NCI-H1105 (cell line): ENCODE measurements at places on chromosomes 3 and 15.

GRCh38 chr3:10542518-10542917 is 37.1 kb upstream of the ATP2B2 start:
- no peak for DNase-seq

DNA sequence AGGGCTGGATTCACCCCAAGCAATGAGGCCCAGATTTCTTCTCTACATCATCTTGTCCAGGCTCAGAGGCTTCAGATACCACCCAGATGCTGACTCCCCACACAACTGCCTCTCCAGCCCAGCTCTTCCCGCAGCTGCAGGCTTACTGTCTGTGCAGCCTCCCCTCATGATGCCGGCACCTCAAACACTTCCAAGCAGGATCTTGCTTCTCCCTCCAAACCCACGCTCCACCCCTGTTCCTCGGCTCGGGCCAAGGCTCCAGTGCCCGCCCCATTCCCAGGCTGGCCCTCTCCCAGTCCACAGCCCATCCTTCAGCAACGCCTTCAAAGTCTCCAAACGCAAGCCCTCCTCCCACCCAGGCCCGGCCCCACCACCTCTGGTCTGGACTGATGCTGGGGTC is 159.2 kb upstream of the LINGO1 start:
- DNase-seq, result no peak

- DNase-seq, result no peak
These were observed 98.6 kb upstream of the ABHD17C start for GRCh38 chr15:80596521-80596976.

DNA sequence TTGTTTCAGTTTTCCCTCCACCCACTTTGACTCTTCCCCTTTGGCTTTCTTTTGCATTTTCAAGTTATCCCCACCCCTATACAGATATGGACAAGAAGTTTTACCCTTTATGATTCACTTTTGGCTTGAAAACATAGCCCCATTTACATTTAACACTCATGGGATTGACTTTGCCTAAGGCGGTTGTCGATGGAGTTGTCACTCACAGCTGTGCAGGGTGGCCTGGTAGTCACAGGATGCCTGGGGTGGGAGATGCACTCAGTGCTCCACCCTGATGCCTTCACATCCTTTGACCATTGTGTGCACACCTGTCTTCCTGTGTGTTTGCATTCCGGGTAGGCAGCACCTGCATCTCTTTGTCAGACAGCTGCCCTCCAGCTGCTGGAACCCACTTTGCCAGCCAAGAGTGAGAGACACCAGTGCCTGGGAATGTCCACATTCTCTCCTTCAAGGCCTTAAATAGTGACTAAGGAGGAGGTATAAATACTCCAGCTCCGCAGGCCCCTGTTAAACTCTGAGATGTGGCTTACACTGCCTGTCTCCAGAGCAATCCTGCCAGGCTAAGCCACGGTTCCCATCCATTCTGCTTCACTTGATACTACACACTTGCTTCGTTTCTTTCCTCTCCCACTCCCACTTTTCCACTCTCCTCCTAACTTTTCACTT is 191.5 kb upstream of the SLC24A5 start:
- peak; percentile 11 for DNase-seq

DNA sequence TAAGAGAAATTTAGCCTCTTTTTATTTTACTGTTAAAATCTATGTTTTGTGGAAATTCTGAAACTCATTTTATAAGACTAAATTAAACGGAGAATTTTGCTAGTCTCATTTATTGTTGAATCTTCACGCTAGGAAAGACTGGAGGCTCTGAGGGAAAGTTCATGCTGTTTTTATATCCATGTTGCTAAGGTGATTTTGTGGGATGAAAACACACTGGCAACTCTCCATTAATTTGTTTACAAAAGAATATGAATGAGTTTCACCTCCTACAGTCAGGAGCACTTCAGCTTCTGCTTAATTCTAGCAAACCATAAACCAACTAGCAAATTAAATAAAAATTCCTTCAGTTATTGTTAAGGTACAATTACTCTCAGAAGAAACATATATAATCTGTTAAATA is 195.4 kb downstream of the RAP2B start:
- DNase-seq, result peak; percentile 72

- DNase-seq, result no peak
These were observed 18.3 kb upstream of the IL20RB start for GRCh38 chr3:136939489-136939888.

DNA sequence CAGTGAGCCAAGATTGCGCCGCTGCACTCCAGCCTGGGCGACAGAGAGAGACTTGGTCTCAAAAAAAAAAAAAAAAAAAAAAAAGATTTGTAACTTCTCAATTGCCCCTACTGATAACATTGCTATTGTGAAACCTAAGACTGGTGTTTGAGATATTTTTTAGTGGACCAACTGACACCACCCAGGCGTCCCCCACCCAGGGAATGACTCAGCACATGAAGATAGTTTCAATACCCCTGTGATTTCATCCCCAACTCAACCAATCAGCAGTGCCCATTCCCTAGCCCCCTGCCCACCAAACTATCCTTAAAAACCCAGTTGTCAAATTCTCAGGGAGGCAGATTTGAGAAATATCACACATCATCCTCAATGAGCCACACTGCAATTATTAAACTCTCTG is 76.9 kb downstream of the TTBK2 start:
- DNase-seq, result no peak

DNA sequence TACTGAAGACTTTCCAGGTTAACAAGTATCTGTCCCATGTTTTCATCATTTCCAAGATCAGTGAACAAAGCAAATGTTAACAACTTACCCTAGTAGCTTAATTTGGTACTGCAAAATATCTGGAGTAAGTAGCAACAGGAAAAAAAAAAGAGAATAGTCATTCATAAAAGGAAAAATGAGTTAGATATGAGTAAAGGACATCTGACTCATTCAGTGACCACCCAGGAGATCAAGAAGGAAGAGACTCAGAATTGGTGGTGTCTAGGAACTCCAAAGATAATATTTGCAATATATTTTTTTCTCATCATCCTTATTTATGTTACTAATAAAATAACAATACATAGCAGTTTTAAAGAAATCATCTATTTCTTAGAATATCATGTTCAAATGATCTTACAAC is 253.8 kb upstream of the COL8A1 start:
- no peak for DNase-seq

- DNase-seq, result no peak
These were observed 116.9 kb downstream of the BDH1 start for GRCh38 chr3:197438906-197439305.

DNA sequence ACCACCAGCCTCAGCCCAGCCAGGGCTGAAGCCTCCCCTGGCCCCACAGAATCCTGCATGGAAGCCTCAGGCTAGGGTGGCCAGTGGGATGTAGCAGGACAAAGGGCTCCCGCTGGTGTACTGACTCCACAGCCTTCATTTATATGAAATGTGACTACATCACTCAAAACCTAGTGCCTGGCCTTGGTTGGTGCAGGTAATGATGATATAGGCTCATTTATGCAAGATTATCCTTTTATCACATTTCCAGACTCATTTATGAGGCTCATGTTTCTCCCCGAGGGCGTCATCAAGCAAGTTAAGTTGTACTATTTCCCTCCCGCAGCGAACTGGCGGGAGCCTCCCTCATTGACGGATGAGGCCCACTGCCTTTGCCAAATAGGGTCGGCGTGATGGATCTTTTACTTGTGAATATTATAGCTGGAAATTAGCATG is 179.1 kb upstream of the SMAD3 start:
- DNase-seq, result no peak
